ENCODE measurements at places on chromosomes 16 and 17.
A peak's percentile ranks its signal among the peaks of the same experiment; 100 is the strongest.

- no peak for DNase-seq
Measured at GRCh38 chr17:80023481-80024205, 12.0 kb downstream of the TBC1D16 start.

DNA sequence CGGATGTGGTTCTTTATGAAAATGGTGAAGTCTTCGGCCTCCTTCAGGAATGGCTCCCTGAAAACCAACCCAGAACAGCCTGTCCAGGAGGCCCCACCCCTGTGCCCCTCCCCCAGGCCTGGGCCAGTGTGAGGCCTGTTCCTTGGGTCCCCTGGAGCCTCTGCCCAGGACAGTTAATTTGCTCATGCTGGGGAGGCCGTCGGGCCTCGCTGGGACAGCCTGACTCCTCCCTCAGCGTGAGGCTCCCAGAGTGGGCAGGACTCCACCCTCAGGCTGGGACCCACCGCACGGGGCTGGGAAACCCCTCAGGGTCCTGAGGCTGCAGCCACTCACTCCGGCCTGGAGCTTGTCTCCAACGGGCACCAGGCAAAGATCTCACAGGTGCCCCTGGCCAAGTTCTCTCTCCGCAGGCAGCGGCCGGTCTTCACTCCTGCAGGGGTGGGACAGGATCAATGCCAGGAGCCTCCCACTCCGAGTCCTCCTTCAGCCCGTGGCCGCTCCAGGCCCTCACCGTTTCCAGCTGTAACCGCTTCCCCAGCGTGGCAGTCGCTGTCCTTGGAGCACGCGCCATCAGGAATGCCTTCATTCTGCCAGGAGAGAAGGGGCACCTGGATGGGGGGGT, 5.8 kb downstream of the P2RX5 start:
- no peak for DNase-seq

DNA sequence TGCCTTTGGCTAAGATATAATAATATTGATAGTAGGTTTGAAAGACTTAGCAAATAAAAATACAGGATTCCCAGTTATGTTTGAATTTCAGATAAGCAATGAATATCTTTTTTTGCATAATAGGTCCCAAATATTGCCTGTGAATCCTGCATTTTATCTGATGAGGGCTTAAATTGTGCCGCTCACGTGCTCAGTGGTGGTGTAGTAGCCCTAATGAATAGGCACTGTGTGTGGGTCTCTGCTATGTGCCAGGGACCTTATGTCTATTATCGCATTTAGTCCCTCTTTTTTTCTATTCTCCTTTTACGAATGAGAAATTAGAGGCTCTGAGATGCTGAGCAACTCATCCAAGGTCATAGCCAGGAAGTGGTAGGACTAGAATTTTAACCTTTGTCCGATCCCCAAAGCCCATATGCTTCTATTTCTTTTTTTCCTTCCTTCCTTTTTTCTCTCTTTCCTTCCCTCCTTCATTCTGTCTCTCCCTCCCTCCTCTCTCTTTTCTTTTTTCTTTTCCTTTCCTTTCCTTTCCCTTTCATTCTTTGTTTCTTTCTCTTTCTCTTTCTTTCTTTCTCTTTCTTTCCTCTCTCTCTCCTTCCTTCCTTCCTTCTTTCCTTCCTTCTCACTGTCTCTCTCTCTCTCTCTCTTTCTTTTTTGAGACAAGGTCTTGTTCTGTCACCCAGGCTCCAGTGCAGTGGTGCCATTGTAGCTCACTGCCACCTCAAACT, 47.2 kb downstream of the RGS9 start:
- no peak for DNase-seq

- peak; percentile 53 for DNase-seq
Measured at GRCh38 chr17:50111673-50112655, 16.8 kb downstream of the PDK2 start.

DNA sequence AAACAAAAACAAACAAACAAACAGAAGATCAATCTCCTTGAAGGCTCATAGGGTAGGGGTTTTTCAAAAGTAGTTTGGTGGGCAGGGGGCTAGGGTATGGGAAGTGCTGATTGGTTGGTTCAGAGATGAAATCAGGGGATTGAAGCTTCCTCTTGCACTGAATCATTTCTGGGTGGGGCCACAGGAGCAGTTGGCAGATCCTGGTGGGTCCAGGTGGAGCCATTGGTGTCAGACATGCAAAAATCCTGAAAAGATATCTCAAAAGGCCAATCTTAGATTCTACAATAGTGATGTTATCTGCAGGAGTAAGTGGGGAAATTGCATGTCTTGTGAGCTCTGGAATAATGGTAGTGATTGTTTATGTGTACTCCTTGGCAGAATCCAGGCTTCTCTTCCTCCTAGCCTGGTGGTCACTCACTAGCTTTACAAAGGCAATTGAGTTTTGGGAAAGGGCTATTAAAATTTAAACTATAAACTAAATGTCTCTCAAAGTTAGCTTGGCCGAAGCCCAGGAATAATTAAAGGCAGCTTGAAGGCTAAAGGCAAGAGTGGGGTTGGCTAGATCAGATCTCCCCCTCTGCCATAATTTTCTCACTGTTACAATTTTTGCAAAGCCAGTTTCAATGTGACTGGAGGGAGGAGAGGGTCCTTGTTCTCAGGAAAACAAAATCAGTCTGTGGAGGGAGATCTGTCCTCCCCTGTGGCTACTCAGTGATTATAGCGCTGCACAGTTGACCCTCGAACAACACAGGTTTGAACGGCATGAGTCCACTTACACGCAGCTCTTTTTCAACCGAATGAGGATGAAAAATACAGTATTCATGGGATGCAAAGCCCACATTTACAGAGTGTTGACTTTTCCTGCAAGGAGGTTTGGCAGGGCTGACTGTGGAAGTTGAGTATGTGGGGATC, 45.2 kb downstream of the RNF112 start:
- DNase-seq, result no peak

DNA sequence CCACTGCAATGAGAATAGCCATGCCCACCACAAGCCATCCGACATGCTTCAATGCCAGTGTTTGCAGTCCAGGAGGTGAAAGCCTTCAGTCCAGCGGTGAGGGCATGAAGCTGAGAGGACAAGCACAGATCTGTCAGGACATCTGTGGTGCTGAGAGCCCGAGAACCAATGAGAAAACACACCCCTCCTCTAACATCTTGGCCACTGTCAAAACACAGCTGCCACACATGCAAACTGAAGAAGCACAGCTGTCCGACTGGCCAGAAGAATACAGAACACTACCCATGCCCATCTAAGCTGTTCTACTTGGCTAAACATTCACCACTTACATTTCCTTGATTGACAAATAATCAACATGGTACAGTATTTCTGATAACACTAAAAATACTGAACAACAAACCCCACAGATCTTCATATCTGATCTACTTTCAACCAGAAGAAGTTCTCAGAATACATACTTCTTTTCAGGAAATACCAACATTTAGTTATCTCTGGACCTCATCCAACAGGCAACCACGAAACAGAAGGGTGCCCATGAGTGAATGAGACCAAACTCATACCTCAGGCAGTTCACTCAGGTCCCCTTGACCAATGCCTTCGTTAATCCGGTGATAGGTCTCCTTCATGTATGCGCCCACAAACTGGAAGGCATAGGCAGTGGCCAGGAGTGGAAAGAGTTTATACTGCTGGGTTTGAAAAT, 10.2 kb upstream of the FBF1 start:
- DNase-seq, result peak; percentile 42

DNA sequence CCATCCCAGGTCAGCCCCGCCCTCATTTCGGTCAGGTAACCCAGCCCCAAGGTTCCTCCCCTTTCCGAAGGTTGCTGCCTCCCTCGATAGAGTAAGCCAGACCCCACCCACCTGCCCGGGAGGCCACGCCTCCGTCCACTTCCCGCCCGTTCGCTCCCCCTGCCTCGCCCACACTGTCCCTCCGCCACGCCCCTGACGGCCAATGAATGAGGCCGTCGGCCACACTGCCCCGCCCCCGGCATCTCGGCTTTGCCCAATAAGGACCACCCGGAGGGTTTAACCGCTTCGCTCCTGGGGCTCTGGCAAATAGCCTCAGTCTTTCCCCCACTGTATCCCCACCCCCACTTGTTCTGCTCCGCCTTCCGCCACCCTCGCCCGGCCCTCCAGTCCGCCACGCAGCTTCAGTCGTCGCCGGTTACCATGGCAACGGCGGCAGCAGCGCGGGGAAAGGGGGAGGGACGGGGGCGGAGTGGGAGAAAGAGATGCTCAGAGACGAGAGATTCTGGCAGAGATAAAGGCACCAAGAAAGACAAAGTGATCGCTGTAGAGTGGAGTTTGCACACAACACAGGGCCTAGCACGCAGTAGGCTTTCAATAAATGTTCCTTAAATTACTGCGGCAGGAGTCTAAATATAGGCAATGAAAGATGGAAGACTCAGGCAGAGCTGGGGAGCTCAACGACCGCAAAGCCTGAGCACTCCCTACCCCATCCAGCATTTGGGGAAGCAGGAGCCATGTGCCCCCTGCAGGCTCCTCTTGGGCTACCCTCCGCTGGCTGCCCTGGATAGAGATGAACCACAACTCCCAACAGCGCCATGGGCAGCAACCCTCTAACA, 5.1 kb downstream of the DLG4 start:
- peak; percentile 97 for DNase-seq

- no peak for DNase-seq
Measured at GRCh38 chr17:70028397-70028796, 46.6 kb upstream of the KCNJ16 start.

- DNase-seq, result peak; percentile 65
Measured at GRCh38 chr17:561116-561515, 153.5 kb downstream of the VPS53 start.

GRCh38 chr16:67672739-67673662, 6.4 kb downstream of the C16orf86 start:
- DNase-seq, result peak; percentile 71

DNA sequence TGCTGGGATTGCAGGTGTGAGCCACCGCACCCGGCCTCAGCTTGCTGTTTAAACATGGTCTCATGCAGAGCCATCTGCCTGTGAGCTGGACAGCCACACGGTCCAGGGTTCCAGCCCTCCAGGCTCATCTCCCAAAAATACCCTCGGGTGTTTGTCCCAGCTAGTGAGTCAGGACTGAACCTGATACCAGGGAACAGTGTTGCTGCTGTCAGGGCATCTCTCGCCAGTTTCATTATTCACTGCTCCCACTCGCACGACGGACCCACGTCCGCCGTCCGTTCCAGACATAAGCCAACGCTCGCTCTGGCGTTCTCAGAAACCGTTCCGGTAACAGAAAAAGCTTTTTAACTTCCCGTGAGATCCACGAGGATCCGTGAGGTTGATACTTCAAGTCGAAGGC, 77.6 kb downstream of the NXN start:
- no peak for DNase-seq

DNA sequence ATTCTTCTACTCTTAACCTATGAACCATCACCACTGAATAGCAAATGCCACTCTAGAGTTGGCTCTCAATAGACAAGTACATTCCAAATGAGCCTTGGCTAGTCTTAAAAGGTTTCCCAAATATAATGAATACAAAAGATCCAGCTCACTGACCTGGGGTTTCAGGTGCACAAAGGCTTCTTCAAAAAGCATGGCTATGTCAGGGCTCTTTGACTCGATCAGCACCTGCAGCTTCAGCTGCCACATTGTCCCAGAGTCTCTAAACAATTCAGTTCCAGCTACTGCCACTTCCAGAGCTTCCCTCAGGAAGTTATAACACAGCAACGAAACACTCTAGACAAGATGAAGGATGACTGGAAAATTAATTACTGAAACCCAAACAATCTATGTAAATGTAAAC, 16.0 kb upstream of the COPRS start:
- DNase-seq, result no peak

All from fibroblast of skin of back (primary cell).